ENCODE measurements at places on chromosomes 3 and 15.

GRCh38 chr15:72197460-72198355 is at the start of gene GRAMD2A:
TSS of gene GRAMD2A (minus strand) at chr15:72197787.
- DNase-seq: no peak

DNA sequence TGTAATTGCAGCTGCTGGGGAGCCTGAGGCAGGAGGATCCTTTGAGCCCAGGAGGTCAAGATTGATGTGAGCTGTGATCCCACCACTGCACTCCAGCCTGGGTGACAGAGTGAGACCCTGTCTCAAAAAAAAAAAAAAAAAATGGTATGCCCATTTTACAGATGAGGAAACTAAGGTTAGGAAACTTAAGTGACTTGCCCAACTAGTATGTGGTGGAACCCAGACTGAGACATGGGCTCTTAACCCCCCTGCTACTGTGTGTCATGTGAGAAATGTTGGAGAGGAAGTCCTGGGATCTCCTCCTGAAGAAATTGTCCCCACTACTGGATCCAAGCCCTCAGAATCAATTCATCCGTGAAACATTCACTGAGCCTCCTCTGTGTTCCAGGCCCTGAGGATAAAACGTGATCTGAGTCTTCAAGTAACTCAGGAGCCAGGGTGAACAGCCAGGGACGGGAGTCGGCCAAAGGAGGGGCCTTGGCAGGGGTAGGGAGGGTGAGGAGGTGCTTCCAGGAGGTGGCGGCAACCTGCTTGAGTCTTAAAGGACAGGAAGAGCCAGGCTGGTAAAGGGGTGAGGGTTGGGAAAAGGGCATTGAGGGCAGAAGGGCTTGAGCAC is 19.6 kb upstream of the RNU6-1 start:
- no peak for DNase-seq

DNA sequence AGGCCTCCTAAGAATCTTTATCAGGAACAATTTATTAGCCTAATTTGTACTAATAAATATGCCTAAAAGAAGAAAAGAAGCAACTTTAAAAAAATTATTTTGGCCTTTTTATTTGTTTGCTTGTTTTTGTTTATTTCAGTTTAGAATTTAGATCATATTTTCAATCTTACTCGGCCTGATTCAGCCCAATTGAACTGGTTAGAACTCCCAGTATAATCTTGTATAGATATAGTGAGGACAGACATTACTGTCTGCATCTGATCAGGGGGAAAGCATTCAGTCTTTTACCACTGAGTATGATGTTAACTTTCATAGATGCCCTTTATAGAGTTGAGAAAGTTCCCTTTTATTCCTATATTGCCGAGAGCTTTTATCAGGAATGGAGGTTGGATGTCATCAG is 56.0 kb upstream of the CSTA start:
- DNase-seq: no peak

DNA sequence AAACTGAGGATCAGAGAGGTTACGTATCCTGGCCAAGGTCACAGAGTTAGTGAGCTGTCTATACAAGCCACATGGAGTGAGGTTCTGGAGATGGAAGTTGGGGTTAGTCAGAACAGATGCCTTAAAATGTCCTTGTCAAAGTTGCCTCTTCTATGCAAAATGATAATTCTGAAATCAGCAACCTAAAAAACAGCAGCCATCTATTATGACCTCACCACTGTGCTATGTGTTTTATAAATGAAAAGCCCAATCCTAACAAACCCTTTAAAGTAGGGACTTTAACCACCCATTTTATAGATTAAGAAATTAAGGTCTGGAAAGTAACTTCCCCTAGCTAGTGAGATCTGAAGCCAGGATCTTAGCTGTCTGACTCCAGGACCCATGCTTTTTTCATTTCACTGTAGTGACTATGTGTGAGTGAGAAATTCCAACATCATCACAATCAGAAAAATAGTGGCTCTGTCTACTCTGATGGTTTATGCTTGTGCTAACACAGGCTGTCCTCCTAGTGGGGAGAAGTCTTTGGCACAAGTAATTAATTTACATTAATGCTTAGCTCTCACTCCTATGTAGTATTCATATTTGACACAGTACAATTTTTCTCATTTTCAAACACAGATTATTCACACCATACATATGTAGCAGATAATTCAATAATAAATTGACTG is 143.6 kb downstream of the ANO10 start:
- no peak for DNase-seq

- peak; percentile 65 for DNase-seq
Observed at GRCh38 chr15:101795455-101795854, 7.9 kb upstream of the OR4F6 start.

- no peak for DNase-seq
Observed at GRCh38 chr3:141528800-141529199, 42.0 kb downstream of the RASA2 start.

GRCh38 chr3:106457281-106458180 is 588.7 kb upstream of the CBLB start:
- DNase-seq: peak; percentile 38

DNA sequence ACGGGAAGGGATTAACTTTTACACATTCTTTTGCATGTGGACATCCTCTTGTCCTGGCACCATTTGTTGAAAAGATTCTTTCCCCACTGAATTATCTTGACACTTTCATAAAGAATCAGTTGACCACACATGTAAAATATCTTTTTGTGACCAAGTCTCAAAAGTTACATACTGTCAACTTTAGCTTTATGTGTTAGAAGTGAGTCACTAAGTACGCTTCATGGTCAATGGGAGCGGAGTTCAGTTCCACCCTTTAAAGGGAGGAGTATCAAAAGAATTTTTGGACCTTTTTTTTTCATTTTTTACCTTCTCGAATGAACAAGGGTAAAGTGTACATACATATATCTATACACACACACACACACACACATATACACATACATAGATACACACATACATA is 35.4 kb downstream of the MAPK6 start:
- DNase-seq: no peak

DNA sequence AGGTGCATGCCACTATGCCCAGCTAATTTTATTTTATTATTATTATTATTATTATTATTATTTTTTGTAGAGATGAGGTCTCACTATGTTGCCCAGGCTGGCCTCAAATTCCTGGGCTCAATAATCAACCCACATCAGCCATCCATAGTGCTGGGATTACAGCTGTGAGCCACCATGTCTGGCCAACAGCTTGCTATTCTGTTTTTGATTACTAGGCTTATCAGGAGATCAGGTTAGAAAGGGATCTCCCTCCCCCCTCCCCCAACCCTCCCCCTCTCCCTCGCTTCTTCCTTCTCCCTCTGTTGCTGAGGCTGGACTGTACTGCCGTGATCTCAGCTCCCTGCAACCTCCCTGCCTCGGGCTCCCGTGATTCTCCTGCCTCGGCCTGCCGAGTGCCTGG is 8.6 kb downstream of the CLN6 start:
- DNase-seq: no peak

DNA sequence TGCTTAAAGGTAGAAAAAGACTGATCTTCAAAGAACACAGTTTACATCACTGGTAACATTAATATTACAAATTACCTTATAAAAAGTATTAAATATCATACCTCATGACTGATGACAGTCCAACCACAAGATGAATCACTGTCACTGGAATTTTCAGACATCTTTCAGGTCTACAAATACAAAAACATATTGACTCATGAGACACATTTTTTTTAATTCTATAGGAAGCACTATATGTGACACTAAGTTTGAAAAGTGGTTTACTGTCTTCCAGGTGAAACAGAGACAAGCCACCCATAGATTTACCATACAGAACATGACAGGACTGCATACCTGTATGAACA is 18.9 kb downstream of the CCPG1 start:
- DNase-seq: peak; percentile 43

GRCh38 chr15:45328663-45329062 is 49.7 kb downstream of the GATM start:
- DNase-seq: no peak

- no peak for DNase-seq
Observed at GRCh38 chr15:35979608-35980007, 433.6 kb upstream of the DPH6 start.

DNA sequence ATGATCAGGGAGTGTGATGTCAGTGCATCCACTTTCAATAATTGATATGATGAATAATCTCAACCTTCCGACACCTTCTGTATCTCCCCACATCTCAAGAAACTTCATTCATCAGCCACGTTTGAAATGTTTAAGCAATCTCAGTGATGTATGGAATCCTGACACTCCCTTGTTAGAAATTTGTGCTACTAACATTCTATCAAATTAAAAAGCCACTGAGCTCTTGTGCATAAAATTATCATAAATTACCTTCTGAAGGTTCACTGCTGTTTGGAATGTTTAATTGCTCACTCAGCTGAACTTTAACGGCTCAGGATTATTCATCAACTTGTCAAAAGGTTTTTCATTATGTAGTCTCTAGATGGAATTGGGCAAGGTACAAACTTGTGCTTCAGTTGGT is 108.4 kb upstream of the DPH6 start:
- DNase-seq: no peak

DNA sequence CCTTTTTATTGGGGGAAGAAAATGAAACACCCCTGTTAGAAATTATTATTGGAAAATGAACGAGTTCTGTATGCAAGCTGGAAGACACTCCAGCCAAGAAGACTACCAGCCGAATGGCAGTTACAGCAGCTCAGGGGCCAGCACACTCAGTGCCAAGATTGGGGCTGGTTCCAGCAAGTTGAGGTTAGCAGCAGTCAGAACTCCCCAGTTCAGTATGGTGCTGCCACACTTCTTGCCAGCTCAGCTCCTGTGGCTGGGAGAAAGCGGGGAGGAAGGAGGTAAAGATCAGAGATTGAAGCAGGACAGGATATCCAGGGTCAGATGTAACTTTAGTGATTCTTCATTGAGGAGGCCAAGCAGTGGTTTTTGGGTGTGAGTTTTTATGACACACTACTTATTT is 280.2 kb upstream of the NR2E3 start:
- no peak for DNase-seq

DNA sequence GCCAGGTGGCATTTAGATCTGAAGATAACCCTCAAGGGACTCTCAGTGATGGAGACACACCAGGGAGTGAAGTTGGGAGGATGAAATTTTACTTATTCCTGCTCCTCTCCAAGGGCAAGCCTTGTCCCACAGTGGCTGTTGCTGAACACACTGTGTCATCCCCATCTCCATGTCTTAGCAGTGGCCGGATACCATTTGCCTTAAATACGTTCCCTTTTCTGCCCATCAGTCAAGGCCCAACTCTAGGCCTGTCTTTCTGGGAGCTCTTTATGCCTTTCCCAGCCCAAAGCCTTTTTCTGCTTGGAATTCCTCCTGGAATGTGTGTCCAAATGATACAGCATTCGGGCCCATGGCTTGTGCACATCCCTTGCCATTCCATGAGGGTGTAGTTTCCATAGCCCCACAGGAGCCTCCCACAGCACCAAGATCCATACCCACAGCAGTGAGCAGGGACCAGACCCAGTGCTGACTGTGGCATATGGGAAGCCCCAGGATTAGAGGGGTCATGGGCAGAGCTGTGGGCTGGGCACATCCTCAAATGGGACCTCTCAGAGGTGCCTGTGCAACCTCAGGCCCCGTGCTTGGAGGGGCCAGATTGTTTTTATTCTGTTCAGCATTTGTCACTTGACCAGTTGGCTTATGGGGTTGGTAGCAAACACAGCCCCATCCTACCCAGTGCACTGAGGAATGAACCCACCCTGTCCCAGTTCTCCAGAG is 63.7 kb upstream of the PRR23C start:
- no peak for DNase-seq

DNA sequence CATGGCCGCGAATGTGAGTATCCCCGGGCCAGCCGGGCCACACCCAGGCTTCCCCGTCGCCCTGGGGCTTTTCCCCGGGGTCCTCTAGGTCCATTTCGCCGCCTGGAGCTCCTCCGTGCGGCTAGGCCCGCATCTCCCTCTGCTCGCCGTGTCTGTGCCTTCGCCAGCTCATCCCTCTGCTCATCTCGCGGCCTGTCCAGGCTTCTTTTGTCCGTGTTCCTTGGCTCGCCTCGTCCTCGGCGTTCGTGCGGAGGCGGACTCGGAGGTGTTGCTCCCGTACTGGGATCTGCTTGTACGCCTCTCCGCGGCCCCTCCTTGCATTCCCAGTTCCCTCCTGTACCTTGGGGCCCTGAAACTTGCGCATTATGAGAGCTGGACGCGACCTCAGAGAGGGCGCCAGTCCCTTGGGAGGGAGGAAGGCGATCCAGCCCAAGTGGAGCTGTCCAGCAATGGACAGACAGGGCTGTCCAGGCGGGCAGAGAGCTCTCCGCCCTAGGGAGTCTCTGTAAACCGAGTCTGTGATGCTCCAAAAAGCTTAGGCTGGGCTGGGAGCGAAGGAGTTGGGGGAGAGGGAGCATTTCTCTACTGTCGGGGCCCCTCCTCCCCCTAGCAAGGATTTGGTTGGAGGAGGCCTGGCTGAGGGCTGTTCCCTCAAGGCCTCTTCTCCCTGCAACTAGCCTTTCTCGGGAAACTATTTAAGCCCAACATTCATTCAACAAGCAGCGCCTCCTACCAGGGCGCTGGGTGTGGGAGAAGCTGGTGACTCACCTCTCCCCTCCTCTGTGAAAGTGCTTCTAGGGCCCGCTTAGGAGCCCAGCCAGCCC is 553 bp downstream of the TMEM43 start:
- DNase-seq: peak; percentile 88

DNA sequence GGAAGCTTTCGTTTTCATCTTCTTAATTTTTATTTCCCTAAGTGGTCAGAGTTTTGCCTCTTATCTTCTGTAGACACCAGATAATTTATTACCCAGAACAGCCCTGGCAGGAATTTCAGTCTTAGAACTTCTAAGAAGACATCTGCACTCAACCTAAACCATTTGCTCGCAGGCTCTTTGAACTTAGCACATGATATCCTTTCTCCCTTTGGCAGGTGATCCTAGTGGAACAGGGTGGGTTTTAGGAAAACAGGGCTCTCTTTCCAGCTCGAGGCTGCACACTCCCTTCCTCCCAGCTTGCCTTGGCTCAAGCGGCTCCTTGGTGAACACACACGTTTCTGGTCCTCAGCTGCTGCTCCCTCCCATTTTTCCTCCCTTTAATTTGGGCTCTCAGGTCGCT is 116.5 kb downstream of the THSD4 start:
- DNase-seq: no peak

DNA sequence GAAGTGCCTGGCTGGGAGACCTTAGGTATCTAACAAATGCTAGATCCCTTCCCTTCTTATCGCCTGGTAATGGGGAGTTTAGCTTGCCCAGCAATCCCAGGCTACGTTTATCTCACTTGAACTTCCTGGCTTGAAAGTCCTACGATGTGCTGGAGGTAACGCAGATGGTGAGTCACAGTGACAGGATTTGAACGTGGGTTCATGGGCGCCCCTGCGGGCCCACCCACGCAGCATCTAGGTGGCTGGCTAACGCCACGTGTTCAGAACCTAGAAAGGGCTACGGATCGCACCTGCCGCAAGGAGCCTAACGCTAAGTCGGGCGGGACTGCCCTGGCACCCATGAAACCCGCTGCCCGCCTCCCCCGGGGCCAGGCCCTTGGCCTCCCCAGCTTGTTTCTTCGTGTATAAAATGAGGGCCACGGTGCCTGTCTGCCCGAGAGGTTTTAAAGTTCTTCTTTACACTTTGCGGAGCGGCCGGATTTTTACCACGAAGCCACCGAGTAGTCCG is 600 bp upstream of the USP3 start:
- DNase-seq: peak; percentile 65

GRCh38 chr15:45734260-45734711 is 99.5 kb downstream of the SQOR start:
- no peak for DNase-seq
